Right ventricle myocardium inferior (tissue), 1 donor: ENCODE measurements at places on chromosomes 11 and 22. TPM values are rescaled to one million over a fixed set of nuclear protein-coding genes. Genes with fewer than 3 reads are reported as not detected.

DNA sequence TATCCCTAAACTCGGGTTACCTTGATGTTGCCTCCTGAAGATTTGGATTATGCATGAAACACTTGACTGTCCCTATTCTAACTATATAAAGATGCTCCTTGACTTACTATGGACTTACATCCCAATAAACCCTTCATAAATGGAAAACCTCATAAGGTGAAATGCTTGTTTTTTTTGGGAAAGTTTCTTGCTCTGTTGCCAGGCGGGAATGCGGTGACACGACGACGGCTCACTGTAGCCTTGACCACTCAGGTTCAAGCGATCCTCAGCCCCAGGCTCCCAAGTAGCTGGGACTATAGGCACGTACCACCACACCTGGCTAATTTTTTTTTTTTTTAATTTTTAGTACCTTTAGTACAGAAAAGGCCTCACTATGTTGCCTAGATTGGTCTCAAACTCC, 10.6 kb downstream of the MAPK1 start:
- no peak for DNase-seq

- DNase-seq, result no peak
Observed at GRCh38 chr11:74932797-74933196, 16.1 kb downstream of the XRRA1 start.

DNA sequence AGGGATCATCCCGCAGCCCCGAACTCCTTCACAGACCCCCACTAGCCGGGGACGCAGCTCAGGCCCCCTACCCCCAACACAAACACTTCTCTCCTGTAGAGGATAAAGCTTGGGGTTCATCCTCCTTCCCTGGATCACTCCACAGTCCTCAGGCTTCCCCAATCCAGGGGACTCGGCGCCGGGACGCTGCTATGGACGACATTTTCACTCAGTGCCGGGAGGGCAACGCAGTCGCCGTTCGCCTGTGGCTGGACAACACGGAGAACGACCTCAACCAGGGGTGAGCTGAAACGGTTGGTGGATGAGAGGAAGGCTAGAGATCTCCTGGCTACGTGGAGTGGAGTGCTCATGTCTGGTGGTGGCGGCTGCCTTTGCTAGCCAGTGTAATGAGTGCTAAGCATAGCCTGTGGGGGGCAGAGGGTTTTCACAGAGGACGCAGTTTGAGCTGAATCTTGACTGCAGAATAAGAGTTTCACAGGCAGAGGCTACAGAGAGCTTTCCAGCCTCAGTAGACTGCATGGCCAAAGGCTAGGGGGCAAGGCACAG, 580 bp downstream of the ILK start:
- DNase-seq, result peak; percentile 80

DNA sequence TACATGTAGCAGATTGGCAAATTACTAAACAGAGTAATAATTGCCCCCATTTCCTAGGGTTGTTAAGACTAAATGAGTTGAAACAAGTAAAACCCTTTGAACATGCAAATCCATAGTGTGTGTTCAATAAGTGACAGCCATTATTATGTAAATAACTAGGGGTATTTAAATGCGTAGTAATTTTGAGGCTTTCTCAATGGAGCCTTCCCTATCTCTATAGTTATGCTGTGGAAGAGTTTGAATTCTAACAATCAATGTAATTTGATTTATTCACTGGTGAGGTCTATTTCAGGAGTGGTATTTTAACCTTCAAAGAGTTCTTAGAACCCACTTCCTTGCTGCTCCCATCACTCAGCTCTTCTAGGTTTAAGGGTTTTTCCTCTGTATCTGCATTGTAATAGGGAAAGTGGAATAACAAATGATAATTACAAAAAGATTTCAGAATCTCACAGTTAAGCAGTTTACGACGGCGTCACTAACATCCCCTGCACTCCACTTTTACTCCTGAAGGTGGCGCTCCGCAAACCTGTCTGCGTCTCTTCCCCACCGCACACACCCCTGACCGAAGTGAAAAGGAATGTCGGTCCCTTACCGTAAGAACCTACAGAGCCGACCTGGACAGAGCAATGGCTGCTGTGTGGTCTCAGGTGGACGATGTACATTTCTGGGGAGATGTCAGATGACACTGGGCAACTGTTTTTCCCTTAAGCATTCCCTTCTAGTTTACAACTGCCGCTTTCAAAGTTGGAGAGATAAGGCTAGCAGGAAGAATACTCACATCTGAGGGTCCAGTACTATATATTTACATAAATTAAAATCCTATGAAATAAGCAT, 80.8 kb downstream of the ZC3H12C start:
- no peak for DNase-seq

DNA sequence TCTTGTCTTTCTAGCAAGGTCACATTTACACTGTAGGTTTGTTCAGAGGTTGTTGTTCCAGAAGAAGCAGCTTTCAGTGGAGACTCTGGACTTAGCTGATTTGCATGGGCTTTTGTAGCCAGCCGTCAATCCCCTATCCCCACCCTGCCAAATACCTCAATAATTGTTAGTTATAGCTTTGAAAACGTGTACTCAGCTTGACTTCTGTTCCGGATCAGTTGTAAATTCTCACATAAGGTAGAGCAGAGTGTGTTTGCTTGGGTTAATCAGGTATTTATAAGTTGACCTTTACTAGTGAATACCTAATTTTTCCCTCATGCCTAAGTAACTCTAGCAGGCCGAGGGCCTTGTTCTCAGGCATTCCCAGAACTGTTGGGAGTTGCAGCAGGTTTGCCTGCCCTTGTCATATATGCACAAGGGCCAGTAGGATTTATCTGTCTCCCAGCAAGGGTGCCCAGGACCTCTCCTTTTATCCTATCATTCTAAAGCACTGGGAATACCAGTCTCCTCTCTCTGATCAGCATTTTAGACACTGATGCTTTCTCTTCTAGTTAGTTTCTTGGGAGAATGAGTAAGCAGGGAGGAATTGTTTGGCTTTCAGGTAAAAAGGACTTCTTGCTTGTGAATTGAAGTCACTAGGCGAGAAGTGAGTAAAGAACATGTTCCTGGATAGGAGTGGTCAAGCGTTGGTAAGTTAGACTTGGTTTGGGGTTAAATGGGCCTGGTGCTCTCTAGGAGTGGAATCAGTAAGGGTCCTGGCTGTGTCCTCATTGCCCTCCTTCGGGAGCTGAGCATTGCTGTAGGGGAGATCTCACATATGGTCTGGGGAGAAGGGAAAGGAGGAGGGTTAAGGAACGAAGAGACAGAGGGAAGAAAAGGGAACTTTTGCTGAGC, 22.1 kb downstream of the STIM1 start:
- DNase-seq, result no peak

- DNase-seq, result no peak
Observed at GRCh38 chr11:12272821-12273617, 104.4 kb upstream of the PARVA start.

DNA sequence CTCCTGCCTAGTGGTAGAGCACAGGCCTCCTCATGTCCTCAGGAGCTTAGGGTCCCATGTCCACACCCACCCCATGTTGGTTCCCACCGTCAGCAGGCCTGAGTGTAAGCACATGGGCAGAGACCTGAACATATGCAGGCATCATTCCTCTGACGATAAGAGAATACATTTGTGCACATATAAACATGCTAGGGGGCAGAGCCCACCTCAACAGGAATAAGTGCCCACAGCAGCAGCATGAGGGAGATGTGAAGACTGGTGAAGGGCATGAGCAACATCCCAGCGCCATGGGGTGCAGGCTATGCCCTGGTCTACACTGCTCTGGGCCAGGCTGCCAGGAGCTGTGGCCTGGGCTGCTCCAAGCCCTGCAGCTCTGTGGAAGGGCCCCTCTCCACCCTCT, 16.9 kb downstream of the ADORA2A start:
- DNase-seq, result no peak

GRCh38 chr11:72647882-72648281, 26.3 kb downstream of the PDE2A start:
- no peak for DNase-seq

GRCh38 chr11:16081382-16082094, 274.8 kb downstream of the SOX6 start:
- no peak for DNase-seq

- DNase-seq, result no peak
Observed at GRCh38 chr22:31654408-31654807, 7.6 kb downstream of the PISD start.

Gene MMP8
- not detected for total RNA-seq

Gene KRTAP5-1
- not detected for total RNA-seq

DNA sequence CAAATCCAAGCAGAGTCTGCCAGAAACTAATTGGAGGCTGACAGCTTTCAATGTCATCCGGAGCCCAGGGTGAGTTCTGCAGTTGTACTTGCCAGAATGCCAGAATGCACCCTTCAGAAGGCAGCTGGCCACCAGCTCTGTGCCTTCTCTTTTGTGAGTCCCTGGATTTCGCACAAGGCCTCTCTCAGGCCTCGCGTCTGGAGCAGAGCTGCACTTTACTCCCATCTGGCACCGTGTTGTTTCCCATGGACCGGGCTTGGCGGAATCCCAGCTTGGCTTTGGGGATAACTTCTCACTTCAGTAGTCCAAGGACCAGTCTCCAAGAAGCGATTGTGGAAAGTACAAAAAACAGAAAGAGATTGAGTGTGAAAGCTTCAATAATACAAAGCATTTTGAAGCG, 451.3 kb upstream of the KIRREL3 start:
- peak; percentile 83 for DNase-seq

DNA sequence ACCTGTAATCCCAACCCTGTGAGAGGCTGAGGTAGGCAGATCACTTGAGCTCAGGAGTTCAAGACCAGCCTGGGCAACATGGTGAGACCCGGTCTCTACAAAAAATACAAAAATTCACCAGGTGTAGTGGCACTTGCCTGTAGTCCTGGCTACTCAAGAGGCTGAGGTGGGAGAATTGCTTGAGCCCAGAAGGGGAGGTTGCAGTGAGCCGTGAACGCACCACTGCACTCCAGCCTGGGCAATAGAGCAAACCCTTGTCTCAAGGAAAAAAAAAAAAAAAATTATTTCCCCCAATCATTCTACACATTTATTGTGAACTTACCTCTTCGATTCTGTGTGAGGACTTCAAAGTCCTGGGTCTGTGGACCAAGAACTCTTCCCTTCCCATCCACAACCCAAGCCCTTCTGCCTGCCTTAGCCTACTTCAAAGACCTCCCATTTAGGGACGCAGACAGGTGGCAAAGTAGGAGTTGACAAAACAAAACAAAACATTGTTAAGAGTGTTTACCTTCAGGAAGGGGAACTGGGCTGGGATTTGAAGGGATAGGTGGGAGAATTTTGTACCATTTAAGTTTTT, 3.8 kb upstream of the WEE1 start:
- no peak for DNase-seq

- no peak for DNase-seq
Observed at GRCh38 chr22:20792966-20793728, 19.2 kb downstream of the SERPIND1 start.

DNA sequence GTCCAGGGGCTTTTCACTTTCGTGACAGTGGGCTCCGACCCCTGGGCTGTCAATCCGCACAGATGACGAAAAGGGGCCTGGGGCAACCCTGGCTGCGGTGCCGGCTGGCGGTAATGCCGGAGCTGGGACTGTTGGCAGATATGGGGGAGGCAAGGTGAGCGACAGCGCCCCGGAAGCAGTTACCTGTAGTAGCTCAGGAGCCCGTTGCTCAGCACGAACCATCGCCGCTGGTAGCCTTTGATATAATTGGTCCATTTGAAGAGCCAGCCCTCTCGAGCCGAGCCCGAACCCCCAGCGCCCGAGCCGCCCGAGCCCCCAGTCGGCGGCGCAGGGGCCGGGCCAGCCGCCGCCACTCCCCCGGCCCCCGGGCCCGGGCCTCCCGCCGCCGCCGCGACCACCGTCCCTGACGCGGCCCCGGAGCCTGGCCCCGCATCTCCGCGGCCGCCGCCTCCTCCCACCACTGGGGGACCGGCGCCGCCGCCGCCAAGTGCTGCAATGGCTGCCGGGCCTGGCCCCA, 396 bp downstream of the OSBP start:
- peak; percentile 71 for DNase-seq

GRCh38 chr11:10942620-10943019, 84.8 kb upstream of the ZBED5 start:
- no peak for DNase-seq

DNA sequence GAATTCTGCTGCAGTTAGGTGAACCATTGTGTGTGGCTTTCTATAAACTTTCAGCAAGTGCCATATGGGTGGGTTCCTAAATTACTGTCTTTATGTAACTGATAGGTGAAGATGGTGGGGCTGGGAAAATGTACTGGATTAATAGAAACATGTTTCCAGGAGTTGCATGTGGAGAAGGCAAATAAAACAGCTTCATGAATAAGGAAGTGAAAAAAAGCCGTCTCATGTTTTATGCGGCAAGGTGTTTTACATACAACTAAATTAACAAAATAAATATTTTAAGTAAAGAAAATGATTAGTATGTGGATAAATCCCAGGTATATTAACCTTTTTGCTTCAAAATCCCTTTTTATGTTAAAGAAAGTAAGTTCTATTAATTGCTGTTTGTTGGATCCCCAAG, 67.2 kb downstream of the EXT2 start:
- no peak for DNase-seq

DNA sequence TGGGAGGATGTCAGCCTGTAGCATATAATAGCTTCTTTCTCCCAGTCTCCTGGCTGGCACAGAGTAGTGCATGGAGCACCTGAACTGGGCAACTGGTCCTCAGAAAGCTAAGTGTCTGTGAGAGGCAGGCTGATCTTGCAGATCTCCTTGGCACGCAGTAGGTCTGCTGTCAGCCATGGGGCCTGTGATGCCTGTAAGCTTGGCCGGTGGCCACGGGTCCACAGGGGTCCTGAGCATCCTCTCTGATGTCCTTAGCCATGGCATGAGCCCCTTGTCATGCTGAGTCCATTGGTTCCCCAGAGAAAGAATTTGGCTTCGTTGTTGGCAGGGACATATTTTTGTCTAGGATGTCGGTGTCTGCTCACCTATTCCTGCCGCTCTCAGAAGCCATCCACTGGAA, 25.0 kb downstream of the AMPD3 start:
- no peak for DNase-seq

DNA sequence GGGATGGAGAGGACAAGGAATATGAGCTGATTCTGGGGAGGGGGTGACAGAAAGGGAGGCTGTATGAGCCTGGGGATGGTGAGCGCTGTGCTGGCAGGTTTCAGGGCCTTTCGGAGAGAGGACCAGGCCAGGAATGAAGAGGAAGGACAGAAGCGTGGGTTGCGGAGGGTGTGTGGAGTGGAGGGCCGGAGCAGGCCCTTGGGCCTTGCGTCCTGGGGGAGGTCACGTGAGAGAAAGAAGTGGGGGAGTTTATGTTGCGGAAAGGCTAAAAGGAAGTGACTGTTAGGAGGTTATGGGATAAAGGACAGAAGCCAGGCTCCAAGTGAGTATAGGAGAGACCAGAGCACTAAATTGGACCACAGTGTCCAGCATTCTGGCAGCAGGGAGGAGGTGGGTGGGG, 17.5 kb downstream of the BCR start:
- DNase-seq, result no peak

GRCh38 chr22:40387746-40388145, 17.4 kb downstream of the SGSM3 start:
- no peak for DNase-seq

GRCh38 chr11:112418438-112418837, 157.8 kb upstream of the PLET1 start:
- DNase-seq, result no peak
